T-helper 2 cell treated with Interferon-gamma antibody and Interleukin-4, amounts not matched to agents 5 μg/mL and 100 μg/mL, for 36 hours (primary cell): ENCODE measurements at places on chromosomes 2 and 18.

GRCh38 chr2:27408601-27409320, 630 bp downstream of the PPM1G start:
- peak; percentile 29 for DNase-seq

DNA sequence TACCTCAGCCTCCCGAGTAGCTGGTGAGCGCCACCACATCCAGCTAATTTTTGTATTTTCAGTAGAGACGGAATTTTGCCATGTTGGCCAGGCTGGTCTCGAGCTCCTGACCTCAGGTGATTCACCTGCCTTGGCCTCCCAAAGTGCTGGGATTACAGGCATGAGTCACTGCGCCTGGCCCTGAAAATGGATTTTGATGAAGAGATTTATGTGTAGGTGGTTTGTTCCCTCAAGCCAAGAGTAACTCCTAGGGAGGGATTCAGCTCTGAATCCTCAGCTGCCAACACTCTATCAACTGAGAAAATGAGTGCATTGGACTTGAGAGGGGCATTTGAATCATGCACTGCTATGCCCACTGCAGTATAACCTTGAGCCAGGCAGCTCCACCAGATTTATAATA, 17.5 kb upstream of the LIPG start:
- no peak for DNase-seq

GRCh38 chr2:85400541-85401463, 9.4 kb downstream of the CAPG start:
- no peak for DNase-seq

- no peak for DNase-seq
Observed at GRCh38 chr2:197759625-197760292, 25.4 kb downstream of the BOLL start.

GRCh38 chr2:54676656-54677055, 46.8 kb upstream of the EML6 start:
- DNase-seq, result no peak
